ENCODE measurements at places on chromosomes 1 and 21.

GRCh38 chr1:32592943-32593342 lies 53.7 kb downstream of the ZBTB8A start:
- DNase-seq, result no peak

DNA sequence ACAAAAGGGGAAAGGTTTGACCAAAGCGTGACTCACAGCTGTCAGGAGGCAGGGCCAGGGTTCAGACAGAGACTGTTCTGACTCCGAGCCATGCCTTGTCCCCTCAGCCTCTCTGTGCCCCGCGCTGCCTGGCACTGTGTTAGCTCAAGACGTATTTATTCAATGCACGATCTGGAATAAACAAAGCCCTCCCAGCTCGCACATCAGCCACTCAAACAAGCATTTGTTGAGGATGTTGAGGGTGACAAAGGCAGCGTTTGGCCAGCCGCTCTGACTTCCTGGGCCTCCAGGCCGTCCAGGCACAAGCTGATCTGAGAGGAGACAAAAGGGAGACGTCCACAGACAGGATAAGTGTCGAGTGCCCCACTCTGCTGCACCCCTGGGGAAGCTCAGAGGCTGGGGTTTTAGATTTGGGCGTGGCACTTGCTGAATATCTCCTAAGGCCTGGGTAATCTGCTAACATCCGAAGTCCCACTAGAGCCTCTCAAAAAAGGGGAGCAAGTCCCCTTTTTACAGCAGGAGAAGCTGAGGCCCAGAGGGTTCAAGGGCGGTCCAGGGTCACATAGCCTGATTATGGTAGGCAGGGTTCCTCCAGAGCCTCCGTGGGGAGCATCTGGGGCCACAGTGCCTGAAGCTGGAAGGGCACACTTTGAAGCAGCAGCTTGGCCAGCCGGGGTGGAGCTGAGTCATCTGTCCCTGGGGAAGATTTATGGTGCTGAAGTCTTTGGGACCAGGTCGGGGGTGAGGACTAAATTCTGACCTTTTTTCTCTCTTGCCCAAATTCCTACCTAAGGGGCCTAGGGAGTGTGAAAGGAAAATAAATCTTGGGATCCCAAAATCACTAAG lies 95.9 kb downstream of the SPSB1 start:
- no peak for DNase-seq

DNA sequence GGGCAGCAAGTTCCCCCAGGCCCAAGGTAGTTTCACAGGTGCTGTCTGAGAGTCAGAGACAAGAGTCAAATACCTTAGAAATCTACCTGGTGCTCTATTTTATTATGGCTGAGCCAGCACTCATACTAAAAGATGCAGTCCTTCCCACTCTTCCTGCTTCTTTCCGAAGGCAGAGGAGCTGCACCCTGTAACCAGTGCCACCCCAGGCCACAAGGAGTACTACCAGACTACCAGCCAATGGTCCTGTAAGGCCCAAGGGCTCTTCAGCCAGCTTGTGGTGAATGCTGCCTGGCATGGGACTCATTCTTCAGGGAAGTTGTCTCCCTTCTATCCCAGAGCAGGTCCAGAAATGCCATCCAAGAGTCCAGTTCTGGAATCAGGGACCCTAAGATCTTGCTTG lies 203.8 kb upstream of the DUSP10 start:
- no peak for DNase-seq

DNA sequence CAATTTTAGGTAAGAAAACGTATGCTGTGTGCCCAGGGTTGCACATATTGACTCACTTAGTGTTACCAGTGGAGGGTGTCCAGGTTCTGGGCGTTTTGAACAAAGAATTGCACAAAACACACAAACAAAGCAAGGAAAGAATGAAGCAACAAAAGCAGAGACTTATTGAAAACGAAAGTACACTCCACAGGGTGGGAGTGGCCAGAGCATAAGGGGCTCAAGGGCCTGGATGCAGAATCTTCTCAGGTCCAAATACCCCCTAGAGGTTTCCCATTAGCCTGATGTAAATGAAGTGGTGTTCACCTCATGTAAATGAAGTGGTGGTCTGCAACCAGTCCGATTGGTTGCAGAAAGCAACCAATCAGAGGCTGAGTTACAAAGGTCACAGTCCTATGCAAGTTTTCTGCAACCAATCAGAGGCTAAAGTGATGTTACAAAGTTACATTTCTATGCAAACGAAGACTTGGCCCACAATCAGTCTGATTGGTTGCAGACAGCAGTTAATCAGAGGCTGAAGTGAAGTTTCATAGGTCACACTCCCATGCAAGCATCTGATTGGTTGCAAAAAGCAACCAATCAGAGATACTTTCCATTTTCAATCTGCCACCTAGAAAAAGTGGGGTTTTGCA lies 228.3 kb downstream of the ST6GALNAC3 start:
- DNase-seq, result no peak

GRCh38 chr1:211330282-211330936 lies 3.8 kb downstream of the TRAF5 start:
- DNase-seq, result no peak

DNA sequence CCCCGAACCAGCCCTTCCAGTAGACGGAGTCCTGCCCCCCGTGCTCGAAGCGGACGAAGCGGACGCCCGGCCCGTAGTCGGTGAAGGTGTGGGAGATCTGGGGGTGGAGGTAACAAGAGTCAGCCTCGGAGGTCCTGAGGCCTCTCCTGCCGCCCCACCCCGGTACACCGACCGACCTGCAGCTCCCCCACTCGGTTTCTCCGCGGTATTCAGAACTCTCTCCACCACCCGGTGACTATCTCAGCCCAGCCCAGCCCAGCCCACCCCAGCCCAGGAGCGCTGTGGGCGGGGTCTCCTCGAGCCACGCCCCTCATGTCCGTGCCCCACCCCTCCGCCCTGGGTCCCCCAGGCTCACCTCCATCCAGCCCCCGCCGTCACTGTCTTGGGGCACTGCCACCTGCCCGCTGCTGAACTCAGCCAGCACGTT lies 5.5 kb downstream of the FBXO2 start:
- no peak for DNase-seq

GRCh38 chr1:93076268-93076667 lies 2.8 kb upstream of the MTF2 start:
- no peak for DNase-seq

DNA sequence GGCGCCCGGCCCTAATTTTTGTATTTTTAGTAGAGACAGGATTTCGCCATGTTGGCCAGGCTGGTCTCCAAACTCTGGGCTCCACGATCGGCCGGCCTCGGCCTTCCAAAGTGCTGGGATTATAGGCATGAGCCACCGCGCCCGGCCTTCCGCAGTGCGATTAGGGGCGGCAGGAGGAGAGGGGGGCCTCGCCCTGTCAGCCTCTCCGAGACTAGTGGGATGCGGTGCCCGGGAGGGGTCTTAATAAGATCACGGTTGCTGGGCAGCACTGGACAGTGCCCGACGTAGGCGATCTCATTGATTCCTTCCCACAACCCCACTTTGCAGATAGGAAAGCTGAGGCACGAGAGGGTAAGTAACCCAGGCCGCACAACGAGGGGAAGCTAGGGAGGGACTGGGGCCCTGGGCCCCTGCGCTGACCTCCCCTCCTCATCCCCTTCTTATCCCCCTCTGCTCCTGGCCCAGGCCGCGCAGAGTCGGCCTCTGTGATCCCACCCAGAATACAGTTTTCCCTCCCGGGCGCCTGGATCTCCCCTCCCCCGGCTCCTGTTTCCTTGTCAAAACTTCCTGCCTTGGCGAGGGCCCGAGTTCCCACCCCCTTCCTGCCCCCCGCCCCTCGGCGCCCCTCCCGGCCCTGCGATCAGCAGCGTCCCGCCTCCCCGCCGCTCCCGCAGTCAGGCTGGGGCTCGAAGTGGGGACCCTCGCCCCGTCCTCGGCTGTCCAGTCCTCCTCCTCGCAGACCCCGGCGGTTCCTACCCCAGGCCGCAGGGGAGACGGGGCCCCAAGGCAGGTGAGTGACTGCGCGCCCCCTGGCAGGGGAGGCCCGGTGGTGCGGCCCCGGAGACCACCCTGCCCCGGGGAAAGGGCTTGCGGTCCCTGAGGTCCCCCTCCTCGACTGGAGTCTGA lies at the start of gene PEAR1:
Gene PEAR1 (plus strand): TSS at position 671 of the 906 bp plus-strand sequence. CDS start 10,209 bp downstream, outside the sequence.
- peak; percentile 69 for DNase-seq

GRCh38 chr1:119895102-119895501 lies 1.2 kb downstream of the ADAM30 start:
- DNase-seq, result no peak

GRCh38 chr1:192098001-192098400 lies 60.3 kb upstream of the RGS18 start:
- DNase-seq, result no peak

DNA sequence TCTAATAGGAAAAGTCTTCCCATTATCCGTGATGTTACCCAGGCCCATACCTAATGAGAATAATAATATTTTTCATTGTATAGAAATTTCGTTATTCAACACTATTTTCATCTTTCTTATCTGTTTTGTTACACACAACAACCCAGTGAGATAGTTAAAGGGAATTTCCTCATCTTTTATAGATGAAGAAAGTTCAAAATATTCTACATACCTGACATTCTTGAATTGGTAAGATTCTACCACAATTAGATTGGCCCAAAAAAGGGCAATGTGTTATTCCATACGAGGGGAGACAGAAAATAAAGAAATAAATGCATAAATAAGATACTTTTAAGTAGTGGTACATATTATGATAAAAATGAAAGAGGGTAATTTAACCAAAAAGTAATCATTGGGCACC lies 405.5 kb upstream of the ADAMTS5 start:
- DNase-seq, result no peak

- DNase-seq, result no peak
These were observed 1232.0 kb downstream of the KCNT2 start for GRCh38 chr1:195376190-195376589.

DNA sequence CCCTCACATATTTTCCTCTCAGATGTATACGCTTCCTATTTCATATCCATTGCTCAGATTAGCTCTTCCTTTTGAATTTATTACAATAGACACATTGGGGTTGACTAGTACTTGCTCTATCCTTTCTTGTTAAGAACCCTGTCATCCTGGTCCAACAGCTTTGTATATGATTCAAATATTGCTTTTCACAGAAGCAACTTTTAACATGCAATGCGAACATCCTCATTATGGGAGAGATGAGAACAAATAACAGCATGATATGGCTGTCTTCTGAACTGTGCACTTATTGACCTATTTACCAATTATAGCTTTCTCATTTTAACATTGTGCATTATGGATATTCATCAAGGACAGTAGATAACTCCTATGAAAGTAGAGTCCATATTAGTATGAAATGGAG lies 510.8 kb downstream of the PTPRC start:
- DNase-seq, result no peak

DNA sequence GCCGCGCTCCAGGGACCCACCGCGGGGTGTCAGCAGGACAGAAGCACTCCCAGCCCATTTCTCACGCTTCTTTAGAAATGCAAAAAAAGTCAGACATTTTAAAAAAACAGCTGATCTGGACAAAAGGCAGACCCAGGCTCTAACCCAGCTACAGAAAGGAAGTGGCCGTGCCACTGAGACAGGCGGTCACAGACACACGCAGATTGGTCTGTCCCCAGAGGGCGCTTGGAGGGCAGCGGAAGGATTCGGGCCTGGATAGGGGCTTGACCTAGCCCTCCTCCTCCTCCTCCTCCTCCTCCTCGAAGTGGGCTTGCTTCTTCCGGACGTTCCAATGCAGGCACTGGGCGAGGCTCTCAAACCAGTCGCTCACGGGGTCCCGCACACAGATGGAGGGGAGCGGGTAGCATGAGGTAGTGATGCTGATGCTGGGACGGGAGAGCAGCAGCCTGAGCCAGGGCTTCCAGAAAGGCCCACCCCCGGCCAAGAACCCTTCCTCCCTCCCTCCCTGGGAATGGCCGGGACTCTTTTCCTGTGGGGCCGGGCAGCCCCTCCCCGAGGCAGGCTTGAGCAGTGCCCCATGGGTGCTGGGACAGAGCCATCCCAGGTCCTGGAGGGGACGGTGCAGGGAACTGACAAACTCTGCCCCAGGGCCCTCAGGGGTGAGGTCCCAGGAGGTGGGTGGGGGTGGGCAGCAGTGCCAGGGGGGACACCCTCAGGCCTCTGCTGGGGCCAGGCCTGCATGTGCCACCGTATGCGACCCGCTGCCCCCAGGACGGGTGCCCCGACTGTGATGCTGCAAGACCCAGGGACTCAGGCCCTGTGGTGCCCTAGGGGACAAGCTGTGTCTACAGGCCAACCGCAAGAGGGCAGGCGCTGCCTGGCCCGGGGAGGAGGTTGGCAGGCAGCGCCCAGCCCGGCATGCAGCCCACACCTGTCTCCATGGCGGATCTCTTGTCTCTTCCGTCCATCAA lies 25.3 kb downstream of the NADK start:
- no peak for DNase-seq

DNA sequence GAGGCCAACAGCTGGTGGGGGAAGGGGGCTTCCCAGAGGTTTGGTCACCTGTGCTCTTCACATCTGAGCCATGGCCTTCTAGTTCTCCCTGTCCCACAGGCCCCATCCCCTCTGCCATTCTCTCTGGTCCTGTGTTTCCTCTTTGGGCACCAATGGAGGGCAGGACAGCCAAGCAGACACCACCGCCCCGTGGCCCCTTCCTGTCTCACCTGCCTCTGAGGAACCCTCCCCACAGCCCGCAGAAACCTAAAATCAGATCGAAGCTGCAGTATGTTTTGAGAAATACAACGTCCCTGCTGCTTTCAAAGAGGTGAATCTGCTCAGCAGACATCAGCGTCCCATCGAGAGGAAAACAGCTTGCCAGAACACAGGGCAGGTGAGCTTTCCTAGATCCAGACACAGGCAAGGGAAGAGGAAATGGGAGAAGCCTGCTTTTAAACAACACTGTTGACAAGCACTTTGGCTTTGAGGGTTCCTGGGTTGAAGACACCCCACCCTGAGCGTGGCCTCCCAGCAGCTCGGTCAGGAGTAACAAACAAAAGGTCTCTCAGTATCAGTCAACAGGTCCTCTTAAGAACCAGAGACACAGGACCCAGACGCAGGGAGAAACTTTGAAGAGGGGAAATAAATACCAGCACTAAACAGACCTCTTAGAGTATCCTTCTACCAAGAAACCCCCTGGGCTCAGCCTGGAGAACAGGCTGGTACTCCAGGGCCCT lies 2.3 kb downstream of the PANK4 start:
- DNase-seq, result no peak

- peak; percentile 44 for DNase-seq
These were observed 2.4 kb upstream of the BARHL2 start for GRCh38 chr1:90719330-90720144.

- no peak for DNase-seq
These were observed 2.9 kb downstream of the KRTAP10-7 start for GRCh38 chr21:44603109-44603875.

DNA sequence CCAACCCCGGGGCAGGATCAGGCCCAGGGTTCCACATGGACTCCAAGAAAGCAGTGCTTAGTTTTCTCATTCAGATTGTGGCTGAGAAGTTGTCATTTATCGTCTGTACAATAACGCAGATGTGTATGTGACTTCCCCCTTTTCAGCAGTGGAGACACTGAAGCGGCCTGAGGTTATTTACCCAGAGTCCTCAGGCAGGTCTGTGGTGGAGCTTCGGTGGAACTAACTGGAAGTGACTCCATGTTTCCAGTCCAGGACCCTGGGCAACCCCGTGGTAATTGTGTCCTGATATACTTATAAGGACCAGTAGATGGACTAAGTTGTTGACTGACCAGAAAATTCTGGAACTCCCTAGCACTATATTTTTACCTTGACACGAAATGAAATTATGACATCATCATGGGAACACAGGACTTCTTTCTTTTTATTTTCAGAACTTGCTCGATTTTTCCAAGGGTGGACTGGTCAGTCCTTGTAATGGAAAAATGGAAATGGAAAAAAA lies 1.0 kb upstream of the IER5 start:
- DNase-seq, result no peak
